ENCODE measurements at places on chromosomes 5 and 9.

DNA sequence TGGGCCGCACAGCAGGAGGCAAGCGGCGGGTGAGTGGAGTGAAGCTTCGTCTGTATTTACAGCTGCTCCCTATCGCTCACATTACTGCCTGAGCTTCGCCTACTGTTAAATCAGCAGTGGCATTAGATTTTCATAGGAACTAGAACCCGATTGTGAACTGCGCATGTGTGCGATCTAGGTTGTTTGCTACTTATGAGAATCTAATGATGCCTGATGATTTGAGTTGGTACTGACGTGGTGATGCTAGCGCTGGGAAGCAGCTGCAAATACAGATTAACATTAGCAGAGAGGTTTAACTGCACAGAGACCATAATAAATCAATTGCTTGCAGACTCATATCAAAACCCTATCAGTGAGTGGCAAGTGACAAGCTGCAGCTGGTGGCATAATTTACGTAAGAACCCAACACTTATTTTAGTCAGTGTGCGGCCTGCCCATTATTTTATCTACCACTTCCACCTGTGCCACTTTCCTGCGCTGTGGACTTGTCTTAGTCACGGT, 133.4 kb upstream of the CDH9 start:
- no peak overlapping the region for H3K27ac ChIP-seq
- no peak for DNase-seq
- no peaks in the 10 kb centered on the region for H3K27me3 ChIP-seq
- no peak overlapping the region for H3K4me3 ChIP-seq

DNA sequence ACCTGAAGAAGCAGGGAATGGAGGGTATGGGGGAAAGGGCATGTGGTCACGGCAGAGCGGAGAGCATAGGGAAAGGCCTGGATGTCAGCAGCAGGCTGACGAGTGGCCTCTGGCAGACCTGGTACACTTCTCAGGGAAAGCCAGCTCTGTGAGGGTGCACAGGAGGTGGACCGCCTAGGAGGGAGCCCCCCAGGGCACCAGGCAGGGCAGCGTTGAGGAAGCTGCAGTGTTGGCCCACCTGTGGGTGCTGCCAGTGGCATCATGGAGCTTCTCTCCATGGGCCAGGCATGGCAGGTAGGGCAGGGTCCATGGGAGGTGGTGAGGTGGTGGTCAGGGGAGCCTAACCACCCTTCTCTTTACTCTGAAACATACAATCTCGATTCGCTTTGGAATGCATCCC, 143.0 kb upstream of the PITX1 start:
- H3K4me3 ChIP-seq = no peak overlapping the region
- H3K36me3 ChIP-seq = no peaks in the 10 kb centered on the region

GRCh38 chr5:170353011-170353761, 36.0 kb downstream of the KCNMB1 start:
- DNase-seq = peak; percentile 59
- peaks cover 58% of the 10 kb centered on the region for H3K4me1 ChIP-seq
- H3K27me3 ChIP-seq = peaks cover 7% of the 10 kb centered on the region
- no peak overlapping the region for H3K4me3 ChIP-seq
- H3K36me3 ChIP-seq = no peaks in the 10 kb centered on the region

- no peak overlapping the region for H3K27ac ChIP-seq
- no peaks in the 10 kb centered on the region for H3K27me3 ChIP-seq
- no peaks in the 10 kb centered on the region for H3K36me3 ChIP-seq
- no peak for DNase-seq
- no peaks in the 10 kb centered on the region for H3K4me1 ChIP-seq
These were observed 210.4 kb downstream of the SH3GL2 start for GRCh38 chr9:17789316-17789715.

DNA sequence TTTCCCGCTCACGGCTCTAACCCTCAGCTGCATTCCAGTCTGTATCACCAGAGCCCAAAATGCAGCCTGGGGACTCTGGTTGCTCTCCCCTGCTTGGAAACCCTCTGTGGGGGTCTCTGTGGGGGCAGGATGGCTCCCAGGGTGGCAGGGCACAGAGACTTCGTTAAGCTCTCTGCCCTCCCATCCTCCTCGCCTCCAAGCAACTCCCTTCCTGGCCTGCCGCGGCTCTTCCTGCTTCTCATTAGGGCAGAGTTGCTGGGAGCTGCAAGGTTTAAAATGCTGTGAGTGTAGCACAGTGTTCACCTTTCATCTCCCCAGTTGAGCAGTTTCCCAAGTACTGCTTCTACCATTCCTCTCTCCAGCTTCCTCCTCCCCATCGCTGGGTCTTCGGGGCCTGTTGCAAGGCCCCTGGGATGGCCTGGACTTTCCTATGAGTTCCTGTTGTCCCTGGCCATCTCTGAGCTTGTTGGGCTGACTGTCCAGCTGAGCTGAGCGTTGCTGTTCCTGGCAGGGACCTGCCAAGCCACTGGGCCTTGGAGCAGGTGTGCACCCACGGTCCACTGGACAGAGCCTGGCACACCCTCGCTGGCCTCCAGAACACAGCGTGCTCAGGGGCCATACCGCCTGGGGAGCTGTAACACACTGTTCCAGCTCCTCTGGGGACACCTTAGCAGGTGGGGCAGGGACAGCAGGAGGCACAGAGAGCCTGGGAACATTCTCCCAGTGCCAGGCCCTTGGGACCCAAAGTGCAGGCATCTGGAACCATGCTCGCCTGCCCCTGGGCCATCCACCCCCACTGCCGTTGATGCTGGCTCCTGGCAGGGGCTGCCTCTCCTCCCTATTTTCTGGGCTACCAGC, 188.4 kb downstream of the C9orf50 start:
- no peak for DNase-seq
- peaks cover 34% of the 10 kb centered on the region for H3K4me1 ChIP-seq
- no peak overlapping the region for H3K4me3 ChIP-seq
- H3K36me3 ChIP-seq = no peaks in the 10 kb centered on the region
- peaks cover 59% of the 10 kb centered on the region for H3K27me3 ChIP-seq
- no peak overlapping the region for H3K27ac ChIP-seq

DNA sequence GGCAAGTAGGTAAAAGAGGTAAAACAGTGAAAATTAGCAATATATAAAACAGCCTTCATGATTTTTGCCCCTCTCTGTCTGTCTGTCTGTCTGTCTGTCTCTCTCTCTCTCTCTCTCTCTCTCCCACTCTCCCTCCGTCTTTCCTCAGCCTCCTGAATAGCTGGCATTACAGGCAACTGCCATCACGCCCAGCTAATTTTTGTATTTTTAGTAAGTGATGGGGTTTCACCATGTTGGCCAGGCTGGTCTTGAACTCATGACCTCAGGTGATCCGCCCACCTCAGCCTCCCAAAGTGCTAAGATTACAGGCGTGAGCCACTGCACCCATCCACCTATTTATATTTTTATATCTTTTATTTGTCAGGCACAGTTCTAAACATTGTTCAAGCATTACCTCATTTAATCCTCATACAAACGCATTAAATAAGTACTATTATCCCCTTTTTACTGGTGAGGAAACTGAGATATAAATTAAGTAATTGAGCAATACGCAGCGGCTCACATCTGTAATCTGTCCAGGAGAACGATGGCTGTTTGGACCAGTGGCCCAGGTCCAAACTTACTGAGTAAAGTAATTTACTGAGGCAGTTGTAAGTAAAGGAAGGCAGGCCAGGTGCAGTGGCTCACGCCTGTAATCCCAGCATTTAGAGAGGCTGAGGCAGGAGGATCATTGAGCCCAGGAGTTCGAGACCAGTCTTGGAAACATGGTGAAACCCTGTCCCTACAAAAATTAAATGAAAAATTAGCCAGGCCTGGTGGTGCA, 60.9 kb downstream of the UBE2R2 start:
- H3K4me3 ChIP-seq = no peak overlapping the region
- no peak for DNase-seq
- no peaks in the 10 kb centered on the region for H3K36me3 ChIP-seq
- peak overlapping the region; percentile 64 for H3K27ac ChIP-seq

DNA sequence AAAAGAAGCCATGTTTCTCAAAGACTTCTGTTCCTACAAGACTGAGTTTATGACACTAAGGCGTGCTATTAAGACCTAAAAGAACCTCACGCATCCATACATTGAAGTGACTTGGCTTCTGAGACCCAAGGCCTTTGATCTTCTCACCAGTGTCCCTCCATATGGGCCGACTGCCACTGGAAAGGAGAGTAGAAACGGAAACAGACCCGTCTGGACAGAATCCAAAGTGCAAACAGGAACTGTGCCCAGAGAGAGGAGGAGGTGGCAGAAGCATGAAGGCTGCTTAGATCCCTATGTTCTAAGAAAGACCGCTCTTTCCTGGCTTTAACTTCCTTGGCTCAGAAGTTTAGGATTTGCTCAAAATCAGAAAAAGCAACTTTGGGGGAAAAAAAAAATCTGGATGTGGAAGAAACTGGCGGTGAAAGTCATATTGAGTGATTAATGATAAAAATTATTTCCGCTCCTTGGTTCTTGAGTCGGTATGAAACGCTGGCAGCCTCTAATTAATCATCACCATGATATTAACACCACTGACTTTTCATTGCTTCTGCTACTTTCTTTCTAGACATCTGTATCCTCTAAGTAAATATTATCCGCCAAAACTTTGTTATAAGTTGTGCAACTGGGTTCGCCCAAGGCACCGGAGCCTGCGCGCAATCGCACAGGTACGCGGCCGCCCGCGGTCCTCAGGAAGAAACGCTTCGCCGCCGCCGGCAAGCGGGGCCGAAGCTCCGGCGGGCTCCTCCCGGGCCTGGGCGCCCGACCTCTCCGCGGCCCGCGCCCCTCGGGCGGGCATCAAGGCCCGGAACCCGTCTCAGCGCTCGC, 726 bp downstream of the DAP start:
- peaks cover 27% of the 10 kb centered on the region for H3K27me3 ChIP-seq
- peaks cover 4% of the 10 kb centered on the region for H3K36me3 ChIP-seq
- peak overlapping the region; percentile 85 for H3K4me3 ChIP-seq
- no peak overlapping the region for H3K27ac ChIP-seq
- DNase-seq = peak; percentile 51

GRCh38 chr5:87645224-87645623, 232.5 kb upstream of the CCNH start:
- H3K27me3 ChIP-seq = no peaks in the 10 kb centered on the region
- no peak overlapping the region for H3K4me3 ChIP-seq
- peaks cover 19% of the 10 kb centered on the region for H3K4me1 ChIP-seq
- H3K27ac ChIP-seq = no peak overlapping the region
